ENCODE measurements at places on chromosomes 2 and 18. TPM values are rescaled to one million over a fixed set of nuclear protein-coding genes. Genes with fewer than 3 reads are reported as not detected.

Gene PGAP1
- 49.3 TPM for total RNA-seq

Gene IL37
- 0.50 TPM for total RNA-seq

Gene SCN7A
- total RNA-seq = not detected

Gene BCL11A
- total RNA-seq = not detected

Gene SNTG2
- 1.0 TPM for total RNA-seq

Gene CBLN2
- total RNA-seq = not detected

Gene SERPINB12
- not detected for total RNA-seq

Gene CFAP65
- total RNA-seq = not detected

Gene TMEM163
- 0.17 TPM for total RNA-seq

Gene EFEMP1
- total RNA-seq = not detected

Gene TNFAIP6
- not detected for total RNA-seq

Gene C2orf80
- total RNA-seq = not detected

Gene CHRND
- not detected for total RNA-seq

Gene SALL3
- not detected for total RNA-seq

Gene EFHD1
- 8.2 TPM for total RNA-seq

Gene PSMD1
- 62.5 TPM for total RNA-seq

Gene SCYGR5
- total RNA-seq = not detected

Gene ARHGAP15
- total RNA-seq = 170 TPM

Gene IL1R1
- total RNA-seq = 0.75 TPM

Gene CCDC178
- not detected for total RNA-seq

Gene TUBB8B
- not detected for total RNA-seq

Gene ROCK1
- 63.4 TPM for total RNA-seq

Gene DSC2
- not detected for total RNA-seq

Gene UGT1A3
- total RNA-seq = not detected

Gene ABCG5
- not detected for total RNA-seq

Gene LYG2
- total RNA-seq = not detected

Gene IL36G
- not detected for total RNA-seq

Gene COL5A2
- 0.60 TPM for total RNA-seq

Gene CTIF
- 3.0 TPM for total RNA-seq

Gene CCBE1
- not detected for total RNA-seq

Gene RPIA
- total RNA-seq = 34.5 TPM

Gene SLC9A4
- 0.13 TPM for total RNA-seq

Gene FECH
- total RNA-seq = 18.3 TPM

Gene CHRNG
- not detected for total RNA-seq

Gene CGREF1
- total RNA-seq = 1.4 TPM
